CD8-positive, alpha-beta T cell (primary cell): ENCODE measurements at places on chromosomes 2 and 18.

DNA sequence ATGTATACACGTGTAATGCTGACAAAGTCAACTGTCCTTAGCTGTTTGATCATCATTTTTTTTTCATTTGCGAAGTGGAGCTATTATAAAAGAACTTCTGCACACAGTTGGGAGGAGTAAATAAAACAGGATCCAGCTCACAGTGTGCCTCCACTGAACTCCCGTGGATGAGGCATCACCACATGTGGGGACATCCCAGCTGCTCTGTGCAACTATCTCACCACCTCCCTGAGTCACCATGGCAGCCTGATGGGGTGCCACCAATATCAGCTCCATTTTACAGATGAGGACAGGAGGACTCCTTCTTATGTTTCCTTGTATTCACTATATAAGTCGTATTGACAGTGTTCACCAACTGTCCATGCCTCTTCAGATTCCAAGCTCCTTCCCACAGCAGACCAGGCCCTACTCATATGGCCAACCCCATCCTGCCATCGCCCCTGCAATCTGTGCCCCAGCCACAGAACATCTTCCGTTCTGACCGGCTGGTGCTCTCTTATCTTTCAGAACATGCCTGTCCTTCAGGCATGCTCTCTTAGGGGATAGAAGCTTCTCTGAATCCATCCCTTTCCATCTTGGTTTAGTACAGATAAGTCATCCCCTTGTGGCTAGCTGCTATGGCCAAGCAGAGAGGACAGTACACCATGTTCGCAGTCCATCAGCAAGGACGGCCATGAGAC lies 288.1 kb downstream of the RNF144A start:
- no peak for DNase-seq

GRCh38 chr2:187215532-187216240 lies 232.4 kb downstream of the CALCRL start:
- no peak for DNase-seq

GRCh38 chr18:75544496-75544895 lies 117.0 kb upstream of the SMIM21 start:
- DNase-seq: no peak

DNA sequence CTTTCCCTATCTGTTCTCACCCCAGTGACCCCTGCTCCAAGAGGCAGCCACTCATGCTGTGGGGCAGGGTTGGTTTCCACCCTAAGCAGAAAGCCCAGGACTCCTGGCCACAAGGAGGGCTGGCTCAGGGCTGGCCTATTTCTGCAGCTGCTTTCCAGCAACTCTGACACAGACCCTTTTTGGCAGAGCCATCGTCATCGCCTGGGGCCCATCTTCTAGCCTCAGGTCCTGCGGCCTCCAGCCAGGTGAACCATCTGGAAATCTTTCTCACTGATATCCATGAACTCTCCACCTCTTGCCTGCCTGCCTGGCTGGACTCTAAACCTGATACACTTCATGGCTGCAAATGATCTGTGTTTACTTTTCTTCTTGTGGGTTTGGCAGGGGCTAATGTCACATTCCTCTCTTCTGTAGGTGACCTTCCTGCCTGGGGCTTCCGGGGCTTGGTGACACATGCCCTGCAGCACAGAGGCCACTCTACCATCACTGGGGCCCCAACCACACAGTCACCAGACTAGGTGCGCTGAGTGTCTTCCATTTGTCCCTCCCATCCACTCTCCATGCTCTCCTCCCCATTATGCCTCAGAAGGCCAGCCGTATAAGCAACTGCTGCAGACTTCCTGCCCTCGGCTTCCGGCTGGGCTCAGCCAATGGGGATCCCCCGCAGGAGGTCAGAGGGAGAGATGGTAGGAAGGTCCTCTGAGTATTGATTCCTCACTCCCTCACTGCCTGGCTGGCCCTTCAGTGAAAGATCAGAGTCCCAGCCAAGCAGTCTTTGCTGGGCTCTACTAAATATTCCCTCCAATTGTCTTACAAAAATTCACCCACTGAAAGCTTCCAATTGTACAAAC lies 9.7 kb upstream of the COPS8 start:
- DNase-seq: no peak
